Activated naive CD8-positive, alpha-beta T cell treated with anti-CD3 and anti-CD28 coated beads for 36 hours (primary cell): ENCODE measurements at places on chromosomes 2 and 18.

DNA sequence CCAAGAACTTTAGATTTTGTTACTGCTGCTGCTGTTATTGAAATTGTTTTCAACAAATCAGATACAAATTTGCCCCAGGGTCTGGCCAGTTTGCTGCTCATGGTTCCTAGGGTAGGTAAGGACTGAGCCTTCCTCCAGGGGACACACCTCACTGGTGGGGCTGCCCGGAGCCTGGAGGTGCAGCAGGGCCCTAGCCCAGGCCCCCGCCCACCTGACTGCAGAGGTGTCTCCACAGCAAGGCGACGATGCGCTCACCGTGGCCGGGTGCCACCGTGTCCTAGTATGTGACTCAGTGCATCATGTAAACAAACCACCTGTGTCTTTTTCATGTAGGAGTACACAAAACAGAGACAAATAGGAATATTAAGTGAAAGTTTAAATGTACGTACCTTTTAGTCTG is 153.5 kb upstream of the TPO start:
- DNase-seq: no peak

DNA sequence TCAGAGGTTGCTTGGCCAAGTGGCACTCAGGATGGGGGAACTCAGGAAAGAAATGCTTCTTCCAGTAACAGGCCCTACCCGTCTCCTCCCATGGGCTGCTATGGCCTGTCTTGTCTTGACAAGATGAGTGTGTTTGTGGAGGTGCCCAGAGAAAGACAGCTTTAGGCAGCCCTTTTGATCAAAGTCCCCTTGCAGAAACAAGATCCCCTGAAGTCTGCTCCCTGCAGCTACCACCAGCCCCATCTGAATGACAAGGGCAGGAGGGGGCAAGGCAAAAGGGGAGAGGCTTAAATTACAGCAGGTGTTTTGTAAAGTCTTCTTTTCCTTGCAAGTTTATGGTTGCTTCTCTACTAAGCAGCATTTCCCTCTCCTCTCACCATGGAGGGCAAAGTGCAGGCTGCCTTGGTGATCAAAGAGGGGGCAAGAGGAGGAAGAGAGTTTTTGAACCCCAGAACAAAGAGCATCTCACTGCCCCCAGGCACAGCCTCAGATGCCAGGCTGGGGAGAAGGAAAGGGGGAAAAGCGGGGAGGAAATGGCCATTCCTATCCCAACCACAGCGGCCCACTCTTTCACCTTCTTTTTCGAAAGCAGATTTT is 6.7 kb downstream of the EVA1A start:
- no peak for DNase-seq

DNA sequence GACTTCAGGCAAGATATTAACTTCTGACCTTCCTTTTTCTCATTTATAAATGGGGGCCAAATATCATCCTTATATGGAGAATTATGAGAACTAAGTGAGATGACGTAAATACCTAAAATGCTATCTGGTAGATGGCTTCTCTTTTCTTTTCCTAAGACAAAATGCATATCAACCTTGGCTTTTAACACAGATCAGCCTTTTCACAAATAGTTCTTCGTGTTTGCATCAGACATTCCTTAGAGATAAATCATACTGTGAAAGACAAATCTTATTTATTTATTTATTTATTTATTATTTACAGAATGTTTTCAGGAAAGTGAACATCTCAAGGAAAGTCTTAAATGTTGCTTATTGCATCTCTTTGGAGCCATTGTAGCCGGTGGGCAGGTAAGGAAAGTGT is 62.8 kb downstream of the NBEAL1 start:
- DNase-seq: no peak

DNA sequence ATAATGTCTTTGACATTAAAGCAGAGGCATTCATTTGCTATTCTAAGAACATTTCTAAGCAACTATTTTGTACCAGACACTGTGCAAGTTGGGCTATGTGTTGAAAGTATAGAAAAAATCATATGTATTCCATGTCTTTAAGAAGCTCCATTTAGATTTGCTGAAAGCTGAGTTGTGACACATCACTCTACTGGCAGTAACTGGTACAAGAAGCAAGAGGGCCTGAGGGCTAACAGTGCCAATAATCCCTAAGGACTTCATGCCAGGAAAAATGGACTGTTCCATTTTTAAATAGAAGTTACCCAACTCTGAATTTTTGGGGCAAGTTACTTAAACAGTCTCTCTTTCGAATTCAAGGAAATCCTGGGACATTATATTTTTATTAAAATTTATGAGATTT is 178.7 kb downstream of the SRBD1 start:
- no peak for DNase-seq

GRCh38 chr18:74425876-74426275 is 31.2 kb downstream of the DIPK1C start:
- no peak for DNase-seq

GRCh38 chr2:128260239-128261138 is 58.2 kb downstream of the HS6ST1 start:
- DNase-seq: no peak

DNA sequence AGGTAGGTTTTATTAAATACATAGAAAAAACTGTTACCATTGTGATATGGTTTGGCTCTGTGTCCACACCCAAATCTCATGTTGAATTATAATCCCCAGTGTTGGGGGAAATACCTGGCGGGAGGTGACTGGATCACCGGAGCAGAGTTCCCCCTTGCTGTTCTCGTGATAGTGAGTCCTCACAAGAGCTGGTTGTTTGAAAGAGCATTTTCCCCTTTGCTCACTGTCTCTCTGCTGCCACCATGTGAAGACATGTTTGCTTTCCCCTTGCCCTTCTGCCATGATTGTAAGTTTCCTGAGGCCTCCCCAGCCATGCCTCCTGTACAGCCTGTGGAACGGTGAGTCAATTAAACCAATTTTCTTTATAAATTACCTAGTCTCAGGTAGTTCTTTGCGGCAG is 352.7 kb upstream of the SLC39A10 start:
- DNase-seq: no peak

GRCh38 chr2:157061799-157062198 is 195.7 kb upstream of the GALNT5 start:
- no peak for DNase-seq

DNA sequence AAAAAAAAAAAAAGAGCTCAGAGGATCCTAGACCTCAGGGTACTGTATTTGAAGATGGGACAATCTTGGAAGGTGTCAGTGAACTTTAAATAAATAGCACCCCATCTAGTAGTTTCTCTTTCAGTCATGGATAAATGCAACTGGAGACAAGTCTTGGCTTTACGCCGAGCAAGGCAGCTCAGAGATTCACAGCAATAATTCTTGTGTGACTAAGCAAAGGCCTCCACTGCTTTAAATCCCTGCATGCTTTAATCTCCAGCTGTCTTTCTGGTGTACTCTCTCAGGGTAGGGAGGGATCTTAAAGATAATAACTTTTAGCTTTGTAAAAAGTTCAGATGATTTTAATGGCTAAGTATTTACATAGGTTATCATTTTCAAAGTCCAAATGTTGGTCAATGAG is 36.3 kb downstream of the NRXN1 start:
- DNase-seq: no peak
